ENCODE measurements at places on chromosomes 1 and 21.

DNA sequence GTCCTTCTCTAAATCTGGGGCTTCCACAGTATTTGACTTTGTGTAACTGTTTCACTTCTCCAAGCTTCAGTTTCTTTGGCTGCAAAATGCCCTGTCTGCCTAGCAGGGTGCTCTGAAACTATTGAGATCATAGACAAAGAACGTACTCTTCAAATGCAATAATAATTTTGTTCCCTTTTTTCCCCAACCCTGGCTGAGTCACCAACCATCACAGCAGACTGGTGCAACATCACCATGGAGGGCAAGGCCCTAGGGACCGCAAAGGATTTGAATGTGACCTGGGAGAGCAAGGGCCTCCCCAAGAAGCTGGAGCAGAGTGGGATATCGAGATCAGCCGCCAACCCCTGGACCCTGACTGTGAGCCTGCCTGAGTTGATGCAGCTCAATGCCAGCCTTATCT lies 115.0 kb downstream of the FCRL5 start:
- peak; percentile 12 for DNase-seq

DNA sequence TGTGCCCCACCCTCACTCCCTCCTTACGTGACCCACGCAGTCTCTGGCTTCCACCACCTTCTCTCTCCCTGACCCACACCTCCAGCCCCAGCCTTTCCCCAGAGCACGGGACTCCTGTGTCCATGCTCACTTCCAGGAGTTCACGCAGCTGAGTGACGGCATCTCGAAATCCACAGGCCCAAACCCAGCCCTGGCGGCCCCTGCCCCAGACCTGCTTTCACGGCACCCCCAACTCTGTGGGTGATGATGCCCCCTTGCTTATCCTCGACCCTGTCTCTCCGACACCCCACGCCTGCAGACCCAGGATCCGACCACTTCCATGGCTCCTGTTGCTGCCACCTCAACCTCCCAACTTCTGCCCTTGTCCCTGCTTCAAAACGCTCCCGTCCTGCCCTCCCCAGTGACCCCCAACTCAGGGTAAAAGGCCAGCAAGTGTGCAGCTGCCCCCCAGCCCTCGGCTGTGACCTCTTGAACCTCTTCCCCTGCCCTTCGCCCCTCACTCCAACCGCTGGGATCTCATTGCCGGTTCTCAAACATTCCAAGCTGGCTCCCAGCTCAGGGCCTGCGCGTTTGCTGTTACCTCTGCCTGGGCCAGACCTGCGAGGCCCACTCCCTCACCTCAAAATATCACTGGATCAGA lies 30.4 kb upstream of the LAPTM5 start:
- DNase-seq = no peak

GRCh38 chr21:34924771-34925419 lies 124.2 kb downstream of the RUNX1 start:
- DNase-seq = no peak

DNA sequence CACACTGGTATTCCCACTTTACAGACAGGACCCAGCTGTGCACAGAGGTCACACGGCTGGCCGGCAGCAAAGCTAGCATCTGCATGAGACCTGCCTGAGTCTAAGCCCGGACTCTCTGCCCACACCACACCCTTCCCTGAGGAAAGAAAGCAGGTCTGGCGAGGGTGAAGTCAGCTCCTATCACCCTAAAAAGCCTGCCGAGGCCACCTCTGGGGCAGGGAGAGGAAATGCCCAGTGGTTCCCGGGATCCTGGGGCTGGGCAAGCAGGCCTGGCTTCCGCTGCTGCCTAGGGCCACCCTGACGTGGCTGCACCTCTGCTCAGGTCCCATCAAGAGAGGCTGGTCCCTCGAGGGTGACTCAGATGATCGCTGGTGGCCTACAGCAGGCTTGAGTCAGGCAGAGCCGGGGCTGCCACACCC lies 42.2 kb downstream of the RAP1GAP start:
- DNase-seq = no peak

- no peak for DNase-seq
These were observed 1280.3 kb upstream of the B3GALT2 start for GRCh38 chr1:194466706-194467105.

DNA sequence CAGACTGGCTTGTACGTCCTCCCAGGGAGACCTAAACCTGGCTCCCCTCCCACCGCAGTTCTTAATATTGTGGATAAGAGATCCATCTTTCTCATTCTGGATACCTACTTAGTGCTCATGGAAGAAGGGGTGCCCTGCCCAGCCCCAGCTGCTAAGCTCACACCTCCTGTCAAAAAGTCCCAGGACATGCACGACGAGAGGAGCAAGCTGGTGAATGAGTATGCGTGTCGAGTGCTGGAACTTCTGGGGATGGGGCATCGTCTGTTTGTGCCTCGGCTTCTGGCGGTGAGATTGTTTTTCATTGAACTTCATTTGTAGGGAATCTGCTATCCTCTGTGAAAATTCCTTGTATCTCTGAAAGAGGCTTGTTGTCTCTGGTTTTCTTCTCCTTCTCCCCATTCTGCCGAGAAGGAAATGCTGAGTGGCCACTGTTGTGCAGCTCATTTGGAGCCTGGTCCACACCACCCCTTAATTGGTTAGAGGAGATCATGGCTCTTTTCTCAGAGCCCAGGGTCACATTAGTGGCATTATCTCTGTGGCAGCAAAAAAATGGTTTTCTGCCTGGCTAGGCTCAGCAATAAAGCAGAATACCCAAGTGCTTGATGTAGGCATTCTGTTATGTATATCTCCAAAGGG lies 199.4 kb upstream of the CACYBP start:
- no peak for DNase-seq

DNA sequence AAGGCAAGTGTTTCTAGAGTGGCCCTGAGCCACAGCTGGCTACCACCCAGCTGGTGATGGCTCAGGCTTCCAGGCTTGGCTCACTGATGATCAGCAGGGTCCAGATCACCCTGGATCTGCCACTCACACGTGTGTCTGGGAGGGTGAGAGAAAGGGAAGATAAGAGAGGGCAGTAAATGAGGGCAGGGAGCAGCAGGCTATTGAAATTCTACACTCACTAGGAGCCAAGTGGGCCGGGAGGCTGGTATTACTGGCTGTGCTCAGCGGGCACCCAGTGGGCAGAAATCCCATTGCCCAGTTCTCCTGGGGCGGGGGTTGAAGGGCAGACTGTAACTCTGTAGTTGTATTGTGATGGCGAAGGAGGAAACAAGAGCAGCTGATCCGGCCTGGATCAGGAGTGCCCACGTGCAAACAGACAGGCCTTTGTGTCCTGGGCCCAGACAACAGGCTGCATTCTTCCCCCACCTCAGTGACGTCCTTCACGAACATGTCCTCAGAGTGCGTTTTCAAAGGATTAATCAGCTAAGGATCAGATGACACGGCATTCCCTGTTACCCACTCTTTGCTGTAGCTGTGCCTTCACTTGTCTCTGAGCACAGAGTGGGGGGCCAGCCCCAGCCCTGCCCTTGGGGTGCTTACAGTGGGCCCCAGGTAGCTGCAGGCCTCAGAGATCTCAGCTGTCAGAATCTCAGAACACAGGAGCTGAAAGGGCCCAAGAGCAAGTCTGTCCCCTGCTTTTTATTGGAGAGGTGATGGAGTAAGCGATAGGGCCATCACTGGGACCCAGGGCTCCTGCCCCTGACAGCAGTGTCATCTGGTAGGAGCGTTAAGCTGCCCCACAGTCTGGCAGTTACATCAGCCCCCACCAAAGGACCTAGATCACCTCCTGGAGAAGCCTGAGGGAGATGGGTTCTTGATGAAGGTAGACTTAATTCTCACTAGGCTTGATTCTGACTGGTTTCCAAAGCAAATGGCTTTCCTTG lies 60.5 kb downstream of the ATP1A1 start:
- DNase-seq = no peak

GRCh38 chr1:160410406-160411005 lies 10.1 kb downstream of the VANGL2 start:
- DNase-seq = no peak

DNA sequence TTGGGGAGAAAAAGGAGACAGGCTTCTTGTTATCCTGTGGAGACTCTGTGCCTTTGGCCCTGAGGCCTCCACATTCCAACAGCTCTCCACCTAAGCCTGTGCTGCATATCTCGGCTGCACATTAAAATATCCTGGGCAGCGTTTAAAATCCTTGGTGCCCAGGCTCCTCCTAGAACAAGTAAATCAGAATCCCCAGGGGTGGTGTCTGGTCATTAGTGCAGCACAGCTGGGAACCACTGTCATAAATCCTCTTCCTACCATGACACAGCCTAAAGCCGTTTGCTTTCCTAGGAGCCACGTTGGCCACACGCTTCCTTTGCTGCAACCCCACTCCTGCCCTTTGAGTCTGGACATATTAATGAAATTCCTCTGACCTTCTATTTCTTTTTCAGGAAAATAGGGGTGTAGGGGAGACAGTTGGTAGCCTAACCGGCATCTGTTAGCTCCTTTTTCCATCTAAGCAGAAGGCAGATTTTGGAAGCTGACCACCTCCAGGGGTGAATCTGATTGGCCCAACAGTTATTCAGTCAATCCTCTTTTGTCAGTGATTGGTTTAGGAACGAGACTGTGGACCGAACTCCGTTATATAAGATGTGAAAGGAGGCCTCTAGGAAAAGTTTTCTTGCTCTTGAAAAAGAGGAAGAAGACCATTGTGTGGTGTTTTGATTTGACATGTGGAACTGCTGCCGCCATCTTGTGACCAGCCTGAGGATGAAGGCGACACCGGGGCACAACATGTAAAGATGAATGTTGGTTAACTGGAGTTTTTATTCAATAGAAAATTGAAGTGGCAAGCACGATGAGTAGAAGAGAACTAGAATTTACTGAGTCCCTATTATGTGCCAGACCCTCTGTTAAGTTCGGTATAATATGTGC lies 41.9 kb downstream of the JUN start:
- DNase-seq = no peak

GRCh38 chr1:208264469-208265121 lies 20.4 kb upstream of the PLXNA2 start:
- DNase-seq = no peak

DNA sequence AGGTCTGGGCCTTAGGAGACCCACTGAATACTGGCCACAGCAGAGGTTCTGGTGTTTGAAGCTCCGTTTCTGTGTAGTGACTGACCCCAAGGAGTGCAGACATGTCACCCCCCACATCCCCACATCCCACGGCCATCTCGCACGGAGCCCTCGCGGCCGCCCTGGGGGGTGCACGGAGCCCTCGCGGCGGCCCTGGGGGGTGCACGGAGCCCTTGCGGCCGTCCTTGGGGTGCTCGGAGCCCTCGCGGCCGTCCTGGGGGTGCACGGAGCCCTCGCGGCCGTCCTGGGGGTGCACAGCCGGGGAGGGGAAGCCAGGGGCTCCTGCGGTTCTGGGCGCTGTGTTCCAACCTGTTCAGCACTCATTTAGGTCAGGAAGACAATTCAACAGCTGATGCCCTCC lies 68.4 kb downstream of the SCCPDH start:
- no peak for DNase-seq

DNA sequence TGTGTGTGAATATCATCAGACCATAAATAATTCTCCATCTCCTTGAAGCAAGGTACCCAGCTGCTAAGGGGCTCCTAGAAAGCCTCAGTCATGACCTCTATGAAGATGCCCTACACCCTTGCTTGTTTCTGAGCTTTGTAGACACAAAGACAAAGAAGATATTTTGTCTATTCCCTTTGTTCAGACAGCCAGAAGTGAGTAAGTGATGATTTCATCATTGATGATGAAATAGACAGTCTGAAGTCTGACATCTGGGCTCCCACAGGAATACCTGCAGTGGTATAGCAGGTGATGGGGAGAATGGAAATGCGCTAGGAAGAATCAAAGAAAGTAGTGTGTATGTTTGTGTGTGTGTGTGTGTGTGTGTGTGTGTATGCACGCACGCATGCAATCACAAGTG lies 82.2 kb upstream of the DPT start:
- DNase-seq = no peak

DNA sequence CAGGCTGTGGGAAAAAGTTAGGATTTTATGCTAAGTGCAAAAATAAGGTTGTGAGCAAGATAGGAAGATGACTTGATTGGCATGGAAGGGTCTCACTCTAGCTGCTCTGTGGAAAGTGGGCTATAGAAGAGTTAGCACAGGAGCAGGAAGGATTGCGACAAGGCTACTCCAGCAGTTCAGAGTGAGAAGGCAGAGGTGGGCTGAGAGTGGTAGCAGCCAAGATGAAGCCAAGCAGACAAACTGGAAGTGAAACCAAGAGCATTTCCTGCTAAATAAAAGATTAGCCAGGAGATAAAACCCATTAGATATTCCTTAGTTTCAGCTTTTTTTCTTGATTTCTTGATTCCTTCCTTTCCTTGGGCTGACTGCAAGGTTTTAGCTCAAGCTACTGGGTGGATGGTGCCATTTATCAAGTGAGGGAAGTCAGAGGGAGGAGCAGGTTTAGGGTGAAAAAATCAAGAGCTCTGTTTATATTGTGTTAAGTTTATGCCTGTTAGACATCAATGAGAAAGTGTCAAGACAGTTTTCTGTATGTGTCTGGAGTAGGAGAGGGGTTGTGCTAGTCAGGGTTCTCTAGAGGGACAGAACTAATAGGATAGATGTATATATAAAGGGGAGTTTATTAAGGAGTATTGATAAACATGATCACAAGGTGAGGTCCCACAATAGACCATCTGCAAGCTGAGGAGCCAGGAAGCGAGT lies 33.1 kb upstream of the ZNF644 start:
- peak; percentile 5 for DNase-seq

GRCh38 chr1:246275036-246275435 lies 232.0 kb downstream of the SMYD3 start:
- DNase-seq = no peak

- DNase-seq = no peak
These were observed 119.6 kb downstream of the HUNK start for GRCh38 chr21:31992391-31992790.

- peak; percentile 37 for DNase-seq
These were observed 21.5 kb downstream of the CDC73 start for GRCh38 chr1:193143285-193143684.

DNA sequence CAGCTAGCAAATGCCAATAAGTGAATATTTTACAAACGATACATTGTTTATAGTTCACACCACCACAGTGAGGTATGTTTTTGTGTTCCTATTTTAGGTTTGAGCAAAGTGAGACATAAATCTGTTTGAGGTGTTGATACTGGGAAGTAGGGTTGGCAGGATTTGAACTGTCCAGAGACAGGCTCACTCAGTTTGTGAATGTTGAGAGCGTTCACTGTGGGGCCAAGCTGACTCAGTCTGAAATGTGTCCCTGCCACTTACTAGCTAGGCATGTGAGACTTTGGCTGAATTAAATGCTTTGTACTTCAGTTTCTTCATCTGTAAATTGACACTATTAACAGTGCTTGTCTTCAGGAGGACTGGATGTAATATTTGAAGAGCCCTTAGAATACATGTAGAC lies 35.1 kb downstream of the DIRAS3 start:
- no peak for DNase-seq

- no peak for DNase-seq
These were observed 33.8 kb downstream of the OR10J1 start for GRCh38 chr1:159473335-159473734.

- no peak for DNase-seq
These were observed 80.1 kb upstream of the CD55 start for GRCh38 chr1:207241164-207241934.

DNA sequence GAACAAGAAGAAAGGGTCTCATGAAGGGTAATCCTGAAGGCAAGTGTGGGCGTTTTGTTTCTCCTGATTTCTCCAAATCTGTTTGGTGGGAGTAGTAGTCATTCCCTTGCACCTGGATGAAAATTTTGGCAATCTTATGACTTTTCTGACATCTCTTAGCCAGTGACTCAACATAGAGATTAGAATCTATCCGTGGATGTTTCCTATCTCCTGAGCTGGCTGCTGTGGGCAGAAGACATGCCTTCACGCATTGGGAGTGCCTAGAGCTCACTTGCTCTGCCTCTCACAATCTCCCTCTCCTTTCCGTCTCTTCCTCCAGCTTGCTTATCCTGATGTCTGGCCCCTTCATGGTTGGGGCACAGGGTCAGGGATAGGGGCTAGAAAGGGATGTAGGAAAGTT lies 174.2 kb upstream of the NFIA start:
- DNase-seq = no peak

All from CD4-positive, alpha-beta T cell treated with Interleukin-17A for 1 hour (primary cell).